ENCODE measurements at places on chromosomes 13 and 19.
A peak's percentile ranks its signal among the peaks of the same experiment; 100 is the strongest.

- DNase-seq = no peak
These were observed 13.3 kb downstream of the COL4A1 start for GRCh38 chr13:110293649-110294048.

GRCh38 chr19:9906475-9907087 is 29.7 kb downstream of the OLFM2 start:
- DNase-seq = peak; percentile 60

DNA sequence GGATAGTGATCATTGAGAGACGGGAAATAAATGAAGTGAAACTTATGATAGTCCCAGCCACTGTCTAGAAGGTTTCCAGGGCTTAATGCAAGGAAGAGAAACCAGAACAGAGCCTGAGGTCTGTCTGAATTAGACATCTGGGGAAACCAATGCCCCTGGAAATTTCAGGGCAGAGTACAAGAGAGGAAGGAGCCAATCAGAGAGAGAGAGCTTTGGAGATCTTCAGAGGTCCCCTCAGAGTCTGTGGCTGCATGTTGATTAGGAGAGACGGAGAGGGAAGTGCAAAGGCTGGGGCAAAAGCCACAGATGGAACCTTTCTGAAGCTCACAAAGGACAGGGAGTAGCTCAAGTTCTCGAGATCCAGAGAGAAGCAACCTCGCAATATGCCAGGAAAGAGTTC is 378.0 kb downstream of the DNAJC15 start:
- DNase-seq = no peak

DNA sequence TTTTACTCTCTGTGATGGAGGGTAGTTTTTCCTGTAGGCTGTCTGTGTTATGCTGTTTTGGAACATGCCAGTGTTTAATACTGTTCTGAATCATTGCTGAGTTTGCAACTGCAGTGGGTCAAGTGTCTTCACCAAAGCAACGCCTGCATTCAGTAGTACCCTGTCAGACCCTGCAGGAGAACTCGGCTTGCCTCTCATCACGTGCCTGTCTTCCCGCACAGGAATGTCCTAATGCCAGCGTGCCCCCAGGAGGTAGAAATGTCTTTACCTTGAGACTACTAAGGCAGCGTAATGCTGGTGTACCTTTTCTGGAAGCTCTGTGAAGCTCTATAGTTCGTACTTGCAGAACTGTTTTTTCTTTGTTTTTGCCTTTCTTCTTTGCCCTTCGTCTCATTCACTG is 42.3 kb downstream of the POLR1D start:
- no peak for DNase-seq

GRCh38 chr19:3440082-3440481 is 40.2 kb downstream of the SMIM24 start:
- DNase-seq = no peak

GRCh38 chr13:27472941-27473340 is 22.6 kb upstream of the MTIF3 start:
- no peak for DNase-seq

All from femur (tissue), 1 donor.